ENCODE measurements at places on chromosomes 5 and 9.
A peak's percentile ranks its signal among the peaks of the same experiment; 100 is the strongest.

DNA sequence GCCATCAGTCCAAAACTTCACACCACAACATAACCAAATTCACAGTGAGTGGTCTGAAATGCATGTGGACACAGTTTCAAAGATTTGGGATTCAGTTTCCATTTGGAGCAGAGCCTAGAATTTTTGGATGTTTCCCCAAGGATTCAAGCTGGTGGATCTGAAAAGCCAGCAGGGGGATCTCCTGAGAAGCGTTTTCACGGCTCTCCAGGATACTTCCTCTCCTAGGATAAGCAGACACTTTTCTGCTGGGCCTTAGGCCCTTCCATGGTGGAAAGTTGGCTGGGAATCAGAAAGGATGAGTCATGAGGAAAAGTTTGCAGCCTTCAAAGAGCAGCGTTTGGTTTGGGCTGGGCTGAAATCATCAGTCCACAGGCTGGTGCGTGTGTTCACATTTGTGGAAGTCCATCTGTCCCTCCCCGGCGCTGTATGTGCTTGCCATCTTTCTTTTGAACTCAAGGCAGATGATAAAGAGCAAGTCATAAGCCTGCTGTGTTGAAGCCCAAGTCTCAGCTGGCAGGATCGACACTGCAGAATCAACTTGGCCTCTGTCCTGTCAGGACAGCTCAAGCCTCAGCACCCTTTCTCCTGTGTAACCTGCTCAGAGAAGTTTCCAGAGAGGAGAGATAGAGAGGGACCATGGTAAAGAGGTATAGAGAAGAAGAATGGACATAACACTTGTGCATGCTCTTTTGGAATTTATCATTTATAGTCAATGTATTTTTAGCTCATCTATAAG, 152.6 kb upstream of the MSX2 start:
- DNase-seq = no peak

- no peak for DNase-seq
These were observed 90.1 kb downstream of the MPDZ start for GRCh38 chr9:13189362-13189761.

DNA sequence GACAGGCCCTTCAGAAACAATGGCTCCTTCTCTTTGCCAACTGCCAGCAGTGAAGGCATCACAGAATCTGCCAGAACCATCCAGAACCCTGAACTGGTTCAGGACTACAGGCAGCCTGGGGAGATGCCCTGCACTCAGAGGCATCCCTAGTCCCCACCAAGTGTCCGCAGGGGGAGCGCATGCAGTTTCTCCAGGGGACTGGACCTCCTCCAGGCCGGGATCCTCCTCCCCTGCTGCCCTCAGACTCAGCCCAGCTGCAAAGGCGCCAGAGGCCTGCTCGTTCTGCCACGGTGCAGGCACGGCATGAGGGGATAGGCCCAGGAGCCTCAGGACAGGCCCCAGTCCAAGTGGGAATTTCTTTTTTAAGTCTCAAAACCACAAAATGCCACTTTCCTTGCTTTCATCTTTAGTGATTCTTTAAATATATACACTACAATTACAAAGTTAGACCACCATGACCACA, 72.0 kb downstream of the SEMA4D start:
- DNase-seq = no peak

- no peak for DNase-seq
These were observed 49.2 kb upstream of the RPL26L1 start for GRCh38 chr5:172909931-172910502.

DNA sequence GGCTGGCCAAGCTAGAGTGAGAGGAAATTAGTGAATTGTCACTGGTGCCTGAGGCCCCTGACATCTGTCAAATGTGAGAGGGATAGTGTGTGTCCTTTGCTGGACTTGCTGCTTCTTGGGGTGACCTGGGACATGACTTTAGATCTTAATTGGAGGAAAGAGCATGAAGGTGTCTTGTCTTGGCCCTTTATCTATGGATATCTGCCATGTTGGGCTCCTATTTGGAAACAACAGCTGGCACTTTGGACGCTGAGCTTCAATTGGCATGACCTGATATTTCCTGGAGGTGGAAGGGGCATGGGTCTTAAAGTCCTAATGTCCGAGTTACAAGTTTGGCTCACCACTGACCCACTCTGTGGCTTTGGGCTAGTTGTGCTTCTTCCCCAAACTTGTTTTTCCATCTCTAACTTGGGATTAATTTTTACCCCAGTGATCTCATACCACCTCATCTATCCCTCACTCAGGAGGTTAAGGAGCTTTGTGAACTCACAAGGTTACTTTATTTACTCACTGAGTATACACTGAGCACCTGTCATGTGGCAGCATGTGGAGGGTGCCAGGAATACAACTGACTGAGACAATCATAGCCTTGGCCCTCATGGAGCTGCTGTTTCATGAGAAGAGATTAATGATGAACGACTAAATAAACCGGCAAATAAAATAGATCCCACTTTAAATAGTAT, 30.1 kb upstream of the CXCL14 start:
- DNase-seq = no peak

DNA sequence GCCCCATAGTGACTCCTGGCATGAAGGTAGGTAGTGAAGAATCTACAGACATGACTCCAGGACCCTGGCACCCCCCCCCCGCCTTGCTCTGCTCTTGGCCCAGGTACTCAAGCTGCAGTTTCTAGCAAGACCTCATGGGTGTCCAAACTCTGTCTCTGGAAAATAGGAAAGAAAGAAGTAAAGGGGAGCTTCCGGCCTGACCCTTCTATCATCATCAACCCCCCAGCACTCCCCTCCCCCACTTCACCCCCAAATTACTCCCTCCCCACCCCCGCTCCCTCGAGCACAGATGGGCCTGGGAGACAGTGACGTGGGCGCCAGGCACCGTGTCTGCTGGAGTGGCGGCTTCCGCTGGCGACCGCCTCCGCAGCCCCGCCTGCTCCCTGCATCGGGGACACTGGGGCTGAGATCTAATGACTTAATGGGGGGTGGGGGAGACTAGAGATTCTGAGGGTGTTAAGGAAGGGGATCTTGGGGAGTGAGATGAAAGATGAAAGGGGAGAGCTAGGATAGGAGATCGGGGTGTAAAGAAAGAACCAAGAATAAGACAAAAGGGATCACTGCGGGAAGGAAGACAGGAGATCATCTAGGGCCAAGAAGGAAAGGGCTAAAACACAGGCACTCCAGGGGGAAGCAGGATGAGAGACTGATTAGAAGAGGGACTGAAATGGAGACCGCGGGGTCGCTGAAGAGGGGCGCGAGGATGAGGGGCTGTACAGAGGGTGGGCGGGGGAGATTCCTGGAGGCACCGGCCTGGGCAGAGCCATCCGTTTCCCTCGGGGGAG, 1.1 kb upstream of the DNAJB5 start:
- DNase-seq = no peak

DNA sequence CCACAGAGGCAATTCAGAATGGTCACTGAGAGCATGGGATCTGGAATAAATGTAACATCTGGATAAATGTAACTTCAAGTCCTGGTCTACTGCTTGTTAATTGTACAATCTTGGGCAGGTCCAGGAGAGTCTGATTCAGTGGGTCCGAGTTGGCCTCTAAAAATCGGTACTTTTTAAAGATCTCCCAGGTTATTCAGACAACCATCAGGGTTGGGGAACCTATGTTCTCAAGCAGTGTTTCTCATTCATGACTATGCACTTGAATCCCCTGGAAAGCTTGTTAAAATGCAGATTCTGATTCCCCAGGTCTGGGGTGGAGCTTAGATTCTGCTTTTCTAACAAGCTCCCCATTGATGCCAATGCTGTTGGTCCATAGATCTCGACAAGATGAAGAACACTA, 14.8 kb downstream of the ANXA1 start:
- DNase-seq = no peak

DNA sequence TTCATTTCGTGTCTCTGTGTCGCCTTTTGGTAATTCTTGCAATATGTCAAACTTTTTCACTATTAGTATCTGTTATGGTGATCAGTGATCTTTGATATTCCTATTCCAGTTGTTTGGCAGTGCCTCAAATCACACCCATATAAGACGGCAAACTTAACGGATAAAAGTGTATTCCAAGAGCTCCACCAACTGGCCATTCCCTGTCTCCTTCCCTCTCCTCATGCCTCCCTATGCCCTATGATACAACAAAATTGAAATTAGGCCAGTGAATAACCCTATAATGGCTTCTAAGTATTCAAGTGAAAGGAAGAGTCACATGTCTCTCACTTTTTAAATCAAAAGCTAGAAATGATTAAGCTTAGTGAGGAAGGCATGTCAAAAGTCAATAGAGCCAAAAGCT, 74.8 kb downstream of the CDK5RAP2 start:
- no peak for DNase-seq

- DNase-seq = peak; percentile 19
These were observed 59.2 kb downstream of the PHAX start for GRCh38 chr5:126659805-126660482.

DNA sequence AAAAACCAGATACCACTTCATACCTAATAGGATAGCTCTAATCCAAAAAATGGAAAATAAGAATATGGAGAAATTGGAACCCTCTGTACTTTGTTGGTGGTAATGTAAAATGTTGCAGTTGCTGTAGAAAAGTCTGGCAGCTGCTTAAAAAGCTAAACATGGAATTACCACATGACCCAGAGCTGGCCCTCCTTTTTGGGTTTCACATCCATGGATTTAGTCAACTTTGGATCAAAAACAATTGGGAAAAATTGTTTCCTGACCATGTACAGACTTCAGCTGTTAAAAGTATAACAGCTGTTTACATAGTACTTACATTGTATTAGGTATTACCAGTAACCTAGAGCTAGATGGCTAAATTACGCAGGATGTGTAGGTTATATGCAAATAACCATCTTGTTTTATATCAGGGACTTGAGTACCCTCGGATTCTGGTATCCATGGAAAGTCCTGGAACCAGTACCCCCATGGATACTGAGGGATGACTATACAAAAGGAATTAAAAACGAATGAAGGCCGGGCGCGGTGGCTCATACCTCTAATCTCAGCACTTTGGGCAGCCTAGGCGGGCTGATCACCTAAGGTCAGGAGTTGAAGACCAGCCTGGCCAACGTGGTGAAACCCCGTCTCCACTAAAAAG, 15.8 kb downstream of the DNAJA1 start:
- DNase-seq = no peak

DNA sequence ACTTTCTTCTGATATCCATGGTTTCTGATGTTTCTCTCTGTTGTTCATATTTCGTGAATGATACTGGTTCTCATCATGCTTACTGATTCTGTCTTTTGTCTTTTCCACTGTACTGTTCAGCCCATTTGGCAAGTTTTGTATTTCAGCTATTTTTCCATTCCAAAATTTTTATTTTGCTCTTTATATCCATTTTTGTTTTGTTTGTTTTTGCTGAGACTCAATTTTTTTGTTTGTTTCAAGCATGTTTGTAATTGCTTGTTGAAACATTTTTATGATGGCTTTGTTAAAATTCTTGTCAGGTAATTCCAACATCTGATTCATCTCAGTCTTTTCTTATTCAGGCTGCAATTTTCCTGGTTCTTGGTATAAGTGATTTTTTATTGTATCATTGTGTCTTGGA, 64.0 kb downstream of the ERCC6L2 start:
- no peak for DNase-seq

- DNase-seq = no peak
These were observed 19.7 kb upstream of the ANKHD1 start for GRCh38 chr5:140381972-140382371.

GRCh38 chr5:77698920-77699319, 60.4 kb upstream of the OTP start:
- DNase-seq = no peak

- no peak for DNase-seq
These were observed 5.9 kb downstream of the NINJ1 start for GRCh38 chr9:93128011-93128714.

- no peak for DNase-seq
These were observed 72.6 kb upstream of the PALM2AKAP2 start for GRCh38 chr9:109707355-109707754.

DNA sequence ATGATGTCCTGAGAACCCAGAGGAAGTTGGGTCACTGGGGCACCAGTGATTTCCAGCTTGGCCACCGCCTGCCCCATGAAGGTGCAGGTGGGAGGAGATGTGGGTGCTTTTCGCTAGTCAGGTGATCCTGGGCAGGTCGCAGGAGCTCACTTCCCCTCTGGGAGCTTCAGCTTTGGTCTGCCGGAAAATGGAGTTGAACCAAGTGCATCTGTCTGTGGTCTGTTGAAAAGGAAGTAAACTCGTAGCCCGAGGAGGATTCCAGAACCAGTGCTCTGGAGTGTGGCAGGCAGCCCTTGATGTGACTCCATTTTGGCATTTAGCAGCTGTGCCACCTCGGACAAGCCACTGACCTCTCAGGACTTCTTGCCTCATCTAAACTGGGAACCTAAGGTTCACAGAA, 81.8 kb upstream of the HRH2 start:
- DNase-seq = no peak

DNA sequence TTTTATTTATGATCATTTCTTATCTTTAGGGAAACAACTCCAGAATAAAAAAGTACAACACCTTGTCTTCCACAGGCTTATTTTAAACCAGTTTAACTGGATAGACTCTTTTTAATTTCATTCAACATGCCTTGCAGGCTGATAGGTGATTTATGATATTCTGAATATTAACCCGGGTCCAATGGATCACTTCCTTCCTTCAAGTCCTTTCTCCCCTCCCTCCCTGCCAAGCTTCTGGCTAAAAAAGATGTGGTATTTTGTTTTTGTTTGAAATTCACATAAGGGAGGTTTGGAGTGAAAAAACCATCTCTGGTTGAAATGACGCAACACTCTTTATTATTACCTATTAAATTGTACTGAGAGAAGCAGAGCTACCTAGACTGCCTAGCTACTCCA, 265.3 kb downstream of the MLLT3 start:
- DNase-seq = no peak

DNA sequence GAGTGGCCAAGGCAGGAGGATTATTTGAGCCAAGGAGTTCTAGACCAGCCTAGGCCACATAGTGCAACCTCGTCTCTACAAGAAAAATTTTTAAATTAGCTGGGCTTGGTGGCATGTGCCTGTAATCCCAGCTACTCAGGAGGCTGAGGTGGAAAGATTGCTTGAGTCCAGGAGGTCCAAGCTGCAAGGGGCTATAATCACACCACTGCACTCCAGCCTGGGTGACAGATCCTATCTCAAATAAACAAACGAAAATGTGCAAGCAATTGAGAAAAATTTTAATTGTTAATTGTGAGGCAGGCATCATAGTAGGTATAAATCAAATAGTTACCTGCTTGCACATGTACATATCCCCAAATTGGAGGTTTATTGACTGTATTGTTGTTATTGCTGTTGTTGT, 15.3 kb downstream of the ALDH7A1 start:
- no peak for DNase-seq
